ENCODE measurements at places on chromosomes 1 and 21. TPM values are rescaled to one million over a fixed set of nuclear protein-coding genes. Genes with fewer than 3 reads are reported as not detected.
A peak's percentile ranks its signal among the peaks of the same experiment; 100 is the strongest.

GRCh38 chr1:16976966-16977365 is 3.5 kb downstream of the MFAP2 start:
- no peak for DNase-seq

GRCh38 chr1:81069856-81070255 is 730.9 kb upstream of the ADGRL2 start:
- DNase-seq = no peak

DNA sequence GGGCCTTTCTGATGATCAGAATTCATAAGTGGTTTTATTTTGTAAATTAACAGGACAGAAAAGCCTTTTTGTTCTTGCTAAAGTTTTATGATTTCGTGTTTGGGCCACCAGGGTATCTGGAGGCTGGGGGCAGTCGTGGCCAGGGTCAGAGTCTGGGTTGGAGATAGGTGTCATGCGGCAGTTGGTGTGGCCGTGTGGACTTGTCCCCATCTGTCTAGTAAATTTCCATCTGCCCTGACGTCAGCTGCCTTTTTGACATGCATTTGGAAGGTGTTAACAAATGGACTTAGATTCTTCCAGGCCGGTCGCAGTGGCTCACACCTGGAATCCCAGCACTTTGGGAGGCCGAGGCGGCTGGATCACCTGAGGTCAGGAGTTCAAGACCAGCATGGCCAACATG is 56.8 kb downstream of the SKI start:
- no peak for DNase-seq

DNA sequence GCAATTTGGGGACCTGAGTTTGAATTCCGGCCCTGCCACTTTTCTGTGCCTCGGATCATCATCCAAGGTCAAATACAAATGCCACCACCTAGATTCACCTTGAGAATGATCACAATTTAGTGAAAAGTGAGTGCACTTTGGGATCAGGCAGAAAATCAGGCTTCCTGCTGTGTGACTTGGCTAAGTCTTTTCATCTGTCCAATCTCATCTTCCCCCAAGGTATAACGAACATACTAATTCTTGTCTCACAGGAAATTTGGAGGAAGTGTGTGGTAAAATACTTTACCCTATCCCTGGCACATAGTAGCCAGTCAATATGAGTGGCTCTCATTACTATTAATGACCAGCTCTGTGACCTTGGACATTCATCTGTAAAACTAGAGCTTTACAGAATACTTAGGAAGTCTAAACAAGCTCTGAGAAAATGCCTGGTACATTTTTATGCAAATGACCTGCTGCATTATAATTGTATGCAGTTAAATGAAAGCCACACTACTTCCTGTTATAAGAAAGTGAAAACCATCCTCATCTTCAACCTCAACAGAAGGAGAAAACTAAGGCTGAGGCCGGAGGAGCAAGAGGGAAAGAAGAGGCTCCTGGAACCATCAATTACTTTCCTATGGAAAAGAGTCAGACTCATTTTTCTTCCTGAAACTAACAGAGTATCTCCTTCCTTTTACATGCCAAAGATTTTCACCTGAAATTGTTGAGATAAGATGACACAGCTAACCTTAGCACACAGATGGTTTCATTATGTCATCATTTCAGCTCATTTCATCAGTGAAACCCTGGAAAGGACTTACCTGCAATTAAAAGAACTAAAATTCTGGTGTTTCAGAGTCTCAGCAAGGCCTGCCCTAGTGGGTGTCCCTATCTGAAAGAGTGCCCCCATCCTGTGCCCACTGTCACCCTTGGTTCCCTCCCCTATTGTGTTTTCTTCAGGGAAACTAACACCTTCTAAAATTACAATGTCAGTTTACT is 32.6 kb upstream of the RGS8 start:
- DNase-seq = no peak

GRCh38 chr1:71572038-71572437 is 491.2 kb upstream of the ZRANB2 start:
- DNase-seq = no peak

DNA sequence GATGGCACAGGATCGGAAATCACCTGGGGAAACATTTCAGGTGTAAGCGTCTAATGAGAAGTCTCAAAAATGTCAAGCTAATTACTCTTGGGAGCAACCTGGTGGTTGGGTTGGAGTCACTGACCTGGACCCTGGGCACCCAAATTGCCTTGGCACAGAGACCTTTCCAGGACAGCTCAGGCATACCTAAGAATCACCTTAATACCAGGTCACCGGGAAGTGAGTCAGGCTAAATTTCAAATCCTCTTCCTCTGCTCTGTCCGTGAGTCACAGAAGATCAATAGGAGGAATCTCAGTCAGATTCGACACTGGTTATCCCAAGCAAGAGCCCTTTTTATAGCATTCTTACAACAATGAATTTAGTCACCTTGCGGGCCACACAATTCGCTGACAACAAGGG is 179.6 kb upstream of the CAMK1G start:
- peak; percentile 84 for DNase-seq

DNA sequence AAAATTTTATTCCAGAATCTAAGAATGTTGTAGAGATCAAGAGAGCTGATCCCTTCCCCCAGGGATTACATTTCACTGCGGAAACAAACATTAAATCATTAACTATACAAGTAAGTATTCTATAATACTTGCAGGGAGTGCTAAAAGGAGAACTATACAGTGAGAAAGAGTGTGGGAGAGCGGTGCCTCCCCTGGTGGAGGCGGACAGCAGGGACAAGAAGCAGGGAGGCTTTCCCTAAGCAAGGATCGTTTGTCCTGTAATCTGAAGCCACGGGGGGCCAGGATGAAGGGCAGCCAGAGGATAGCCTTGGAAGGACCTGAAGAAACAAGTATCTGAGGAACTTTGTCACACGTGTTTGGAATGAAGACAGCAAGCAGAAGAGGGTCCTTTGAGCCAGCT is 40.1 kb downstream of the SLC9C2 start:
- no peak for DNase-seq

GRCh38 chr1:234154320-234155251 is 218.7 kb upstream of the COA6 start:
- peak; percentile 73 for DNase-seq

- DNase-seq = no peak
These were observed 138.1 kb downstream of the SYF2 start for GRCh38 chr1:25094229-25094628.

- DNase-seq = no peak
These were observed 28.4 kb downstream of the TRIM33 start for GRCh38 chr1:114482585-114482984.

ANKRD35 gene
- total RNA-seq = not detected

TTC3 gene
- 65.3 TPM for total RNA-seq

TRABD2B gene
- not detected for total RNA-seq

GCLM gene
- 28.9 TPM for total RNA-seq

RBP7 gene
- not detected for total RNA-seq

DMRTB1 gene
- not detected for total RNA-seq

APH1A gene
- 134 TPM for total RNA-seq

Measured in HT1080 (cell line).